CD8-positive, alpha-beta T cell (primary cell): ENCODE measurements at places on chromosomes 1 and 21.

- no peak for DNase-seq
Observed at GRCh38 chr1:100414693-100415497, 62.6 kb downstream of the CDC14A start.

DNA sequence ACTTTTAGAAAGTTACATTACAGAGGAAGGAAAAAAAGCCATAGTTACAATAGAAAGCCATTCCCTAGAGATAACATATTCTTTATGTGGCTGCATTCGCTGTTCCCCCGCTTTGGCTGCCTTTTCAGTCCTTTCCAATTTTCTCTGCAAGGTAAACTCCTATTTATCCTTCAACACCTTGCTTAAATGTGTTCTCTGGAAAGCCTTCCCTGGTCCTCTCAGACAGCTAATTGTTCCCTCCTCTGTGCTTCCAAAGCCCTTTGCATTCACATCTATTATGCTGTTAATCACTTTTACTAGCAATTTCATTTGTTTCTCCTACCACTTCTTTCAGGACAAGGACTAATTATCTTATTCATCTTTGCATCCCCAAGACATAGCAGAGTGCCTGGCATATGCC, 1.6 kb downstream of the PHC2 start:
- DNase-seq: no peak

- DNase-seq: no peak
Observed at GRCh38 chr1:179107706-179108629, 26.1 kb downstream of the TOR3A start.

- DNase-seq: no peak
Observed at GRCh38 chr1:30489737-30490389, 233.5 kb downstream of the MATN1 start.

GRCh38 chr1:162003830-162004215, 19.8 kb downstream of the OLFML2B start:
- no peak for DNase-seq

- no peak for DNase-seq
Observed at GRCh38 chr1:150564051-150564991, 15.1 kb downstream of the MCL1 start.

DNA sequence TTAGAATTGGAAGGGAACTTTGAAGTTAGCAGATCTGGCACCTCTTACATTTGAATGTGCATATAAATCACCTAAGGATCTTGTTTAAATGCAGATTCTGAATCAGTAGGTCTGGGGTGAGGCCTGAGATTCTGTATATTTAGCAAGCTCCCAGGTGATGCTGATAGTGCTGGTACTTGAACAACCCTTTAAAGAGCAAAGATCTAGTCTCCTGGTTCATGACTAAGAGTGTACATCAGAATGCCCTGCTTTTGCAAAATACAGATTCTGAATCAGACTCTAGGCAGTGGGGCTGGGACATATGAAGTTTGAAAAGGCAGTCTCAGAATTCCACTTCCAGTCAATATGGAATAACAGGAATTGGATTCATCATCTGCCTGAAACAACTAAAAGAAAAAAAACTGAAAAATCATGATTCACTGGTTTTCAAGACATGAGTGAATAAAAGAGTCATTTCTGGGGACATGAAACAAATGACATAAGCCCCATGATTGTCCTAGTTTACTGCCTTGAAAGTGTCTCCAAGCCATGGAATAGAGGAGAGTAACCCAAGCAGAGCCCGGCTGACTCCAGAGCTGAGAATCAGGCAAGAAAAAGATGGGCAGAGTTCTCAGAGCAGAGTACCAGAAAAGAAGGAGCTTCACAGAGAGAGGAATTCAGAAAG, 149.6 kb upstream of the SGIP1 start:
- DNase-seq: no peak

- DNase-seq: no peak
Observed at GRCh38 chr1:34885405-34886247, 26.1 kb upstream of the SMIM12 start.

- no peak for DNase-seq
Observed at GRCh38 chr1:19725606-19726005, 60.9 kb downstream of the HTR6 start.

DNA sequence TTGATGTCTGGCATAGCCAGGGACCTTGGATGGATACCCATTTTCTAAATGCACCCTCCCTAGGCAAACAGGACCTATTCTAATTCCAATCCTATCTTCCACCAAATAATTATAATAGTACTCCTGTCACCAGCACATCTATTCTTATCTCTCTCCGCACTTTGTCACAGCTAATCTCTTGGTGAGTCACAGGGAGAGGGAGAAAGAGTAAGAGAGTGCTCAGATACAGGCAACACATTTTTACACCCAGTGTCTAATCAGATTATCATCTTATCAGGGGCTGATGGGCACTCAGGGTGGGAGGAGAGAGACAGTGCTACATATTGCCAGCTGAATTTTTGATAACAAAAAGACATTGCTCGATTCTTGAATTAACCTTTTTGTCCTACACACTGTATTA, 275.0 kb upstream of the BEND5 start:
- no peak for DNase-seq

DNA sequence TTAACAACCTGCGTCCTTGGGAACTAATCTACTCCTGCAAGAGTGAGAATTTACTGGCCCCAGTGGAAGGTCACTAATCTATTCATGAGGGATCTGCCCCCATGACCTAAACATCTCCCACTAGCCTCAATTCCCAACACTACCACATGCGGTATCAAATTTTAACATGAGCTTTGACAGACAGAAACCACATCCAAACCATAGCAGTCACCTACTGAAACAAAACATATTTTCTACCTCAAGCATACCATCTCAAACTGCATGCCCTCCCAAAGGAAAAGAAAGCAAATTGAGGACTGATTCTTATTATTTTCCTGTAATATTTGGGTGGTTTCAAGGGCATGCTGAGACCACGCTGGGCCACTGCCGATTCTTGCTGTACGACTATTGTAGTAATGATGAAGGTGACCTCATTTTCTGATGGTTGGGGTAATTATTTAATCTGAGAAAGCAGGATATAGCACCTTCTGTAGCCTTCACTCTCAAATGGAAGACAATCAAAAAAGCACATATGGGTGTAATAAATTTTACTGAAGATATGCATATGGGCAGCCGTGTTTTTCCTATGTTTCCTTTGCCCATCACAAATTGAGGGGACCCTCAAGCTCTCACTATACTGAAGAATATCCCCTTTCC, 13.2 kb upstream of the GBP5 start:
- DNase-seq: no peak

DNA sequence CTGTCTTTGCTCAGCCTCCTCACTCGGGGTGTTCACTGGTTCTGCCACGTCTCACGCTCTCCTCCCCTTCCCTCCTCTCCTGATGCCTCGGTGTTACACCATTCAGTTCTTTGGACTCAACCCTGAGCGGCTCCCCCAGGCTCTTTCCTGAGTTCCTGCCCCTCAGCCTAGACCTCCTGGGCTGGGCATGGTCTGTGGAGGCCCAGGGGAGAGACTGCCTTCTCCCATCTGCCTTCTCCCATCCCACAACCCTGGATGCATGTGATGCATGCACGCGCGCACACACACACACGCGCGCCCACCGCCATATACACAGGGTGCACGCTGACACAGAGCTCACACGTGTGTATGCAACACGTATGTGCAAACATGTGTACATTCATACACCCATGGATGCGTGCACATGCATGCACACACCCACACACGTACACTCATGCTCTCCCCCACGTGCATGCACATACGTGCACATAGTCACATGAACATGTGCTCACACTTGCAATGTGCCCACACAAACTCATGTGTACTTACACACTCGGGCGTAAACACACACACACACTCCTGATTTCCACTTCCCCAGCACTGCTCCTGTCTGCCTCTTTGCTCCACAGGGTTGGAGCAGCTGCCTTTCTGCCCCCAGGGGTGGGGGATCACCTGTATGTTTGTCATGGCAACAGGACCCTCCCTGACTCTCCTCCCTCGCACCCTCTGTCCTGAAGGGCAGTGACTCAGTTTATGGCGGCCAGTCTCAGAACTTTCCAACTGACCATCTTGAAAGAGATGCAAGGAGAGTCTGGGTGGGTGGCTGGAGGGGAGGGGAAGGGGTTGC, 59.0 kb downstream of the HUNK start:
- no peak for DNase-seq
